SIG-M5 (cell line): ENCODE measurements at places on chromosomes 7 and 10.

- DNase-seq: no peak
Measured at GRCh38 chr7:86929293-86930109, 130.0 kb downstream of the ELAPOR2 start.

GRCh38 chr10:61163403-61163802 is 219.4 kb upstream of the RHOBTB1 start:
- no peak for DNase-seq

- DNase-seq: no peak
Measured at GRCh38 chr10:85606401-85606800, 760.2 kb downstream of the GRID1 start.

DNA sequence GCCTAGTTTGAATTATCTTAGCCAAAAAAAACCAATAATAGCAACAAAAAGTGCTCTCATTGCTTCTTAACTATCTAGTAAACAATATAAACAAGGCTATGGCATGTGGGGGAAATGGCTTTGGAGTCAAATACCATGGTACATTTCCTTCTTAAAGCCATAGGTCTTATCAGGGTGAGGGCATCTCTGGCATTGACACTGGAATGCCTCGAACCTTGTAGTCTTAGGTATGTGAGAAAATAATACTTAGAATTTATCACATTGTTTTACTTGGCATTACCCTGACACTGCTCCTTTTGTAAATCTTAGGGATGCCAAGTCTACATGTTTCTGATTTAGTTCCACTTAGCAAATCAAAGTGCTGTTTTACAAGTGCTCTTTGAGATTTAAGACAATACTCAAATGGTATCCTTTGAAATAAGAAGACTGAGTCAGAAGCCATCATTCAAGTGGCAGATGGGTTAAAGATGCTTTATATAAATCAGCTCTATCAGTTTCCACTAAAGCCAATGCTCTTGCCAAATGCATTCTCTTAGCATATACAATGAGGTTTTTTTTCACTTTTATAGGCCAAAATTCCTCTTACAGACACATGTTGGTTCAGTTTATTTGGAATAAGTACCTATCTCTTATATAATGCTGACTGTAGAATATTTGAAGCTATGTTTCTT is 155.2 kb downstream of the HPSE2 start:
- DNase-seq: no peak

GRCh38 chr7:70856901-70857630 is 274.9 kb upstream of the GALNT17 start:
- DNase-seq: no peak
